Activated CD8-positive, alpha-beta memory T cell treated with anti-CD3 and anti-CD28 coated beads for 24 hours (primary cell): ENCODE measurements at places on chromosomes 12 and 14.

- DNase-seq, result no peak
Observed at GRCh38 chr12:48602192-48602989, 32.5 kb upstream of the LALBA start.

DNA sequence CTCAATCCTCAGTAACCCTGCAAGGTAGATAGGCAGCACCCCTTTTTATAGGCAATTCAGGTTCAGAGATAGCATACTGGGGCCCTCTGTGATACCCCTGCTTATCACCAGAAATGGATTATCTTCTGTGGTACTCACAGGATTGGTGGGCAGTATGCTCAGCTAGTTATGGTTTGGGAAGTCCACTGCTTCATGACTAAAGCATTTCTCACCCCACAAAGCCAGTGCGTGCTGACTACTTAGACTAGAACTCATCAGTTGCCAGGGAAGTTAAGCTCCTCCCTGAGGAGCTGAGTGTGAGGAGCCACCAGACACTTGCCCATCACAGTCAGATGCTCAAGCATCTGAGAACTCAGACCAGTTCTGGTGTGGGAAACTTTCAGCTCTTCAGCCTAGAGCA, 76.3 kb downstream of the SCAF11 start:
- no peak for DNase-seq

DNA sequence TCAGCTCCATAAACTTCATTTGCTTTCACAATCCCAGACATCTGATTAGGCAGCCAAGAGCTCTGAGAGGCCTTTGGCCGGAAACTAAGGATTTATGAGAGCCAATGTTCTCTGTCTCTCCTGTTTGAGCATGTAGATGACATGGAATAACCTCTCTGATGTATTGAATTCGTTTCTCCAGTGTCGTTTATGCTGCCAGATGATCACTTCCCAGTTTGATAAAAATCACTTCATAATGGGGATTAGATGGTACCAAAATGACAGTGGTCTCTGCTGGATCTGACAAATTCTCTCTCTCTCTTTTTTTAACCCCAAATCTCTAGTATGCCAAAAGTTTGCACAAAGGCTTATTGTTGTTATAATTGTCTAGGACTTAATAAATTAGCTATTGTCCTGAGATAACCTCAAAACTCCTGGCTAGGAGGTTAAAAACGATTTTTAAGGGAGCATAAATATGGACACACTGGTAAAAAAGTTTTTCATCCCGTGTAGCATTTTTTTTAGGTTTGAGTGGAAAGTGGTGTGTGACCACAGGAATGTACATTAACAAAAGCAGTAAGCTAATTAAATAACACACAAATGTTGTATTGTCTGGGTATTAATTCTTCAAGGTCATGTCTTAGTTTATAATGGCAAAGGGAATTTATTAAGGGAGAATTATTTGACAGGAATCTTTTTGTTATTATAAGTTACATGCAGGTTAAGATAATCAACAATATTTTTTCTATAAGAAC, 82.6 kb upstream of the USP44 start:
- no peak for DNase-seq

DNA sequence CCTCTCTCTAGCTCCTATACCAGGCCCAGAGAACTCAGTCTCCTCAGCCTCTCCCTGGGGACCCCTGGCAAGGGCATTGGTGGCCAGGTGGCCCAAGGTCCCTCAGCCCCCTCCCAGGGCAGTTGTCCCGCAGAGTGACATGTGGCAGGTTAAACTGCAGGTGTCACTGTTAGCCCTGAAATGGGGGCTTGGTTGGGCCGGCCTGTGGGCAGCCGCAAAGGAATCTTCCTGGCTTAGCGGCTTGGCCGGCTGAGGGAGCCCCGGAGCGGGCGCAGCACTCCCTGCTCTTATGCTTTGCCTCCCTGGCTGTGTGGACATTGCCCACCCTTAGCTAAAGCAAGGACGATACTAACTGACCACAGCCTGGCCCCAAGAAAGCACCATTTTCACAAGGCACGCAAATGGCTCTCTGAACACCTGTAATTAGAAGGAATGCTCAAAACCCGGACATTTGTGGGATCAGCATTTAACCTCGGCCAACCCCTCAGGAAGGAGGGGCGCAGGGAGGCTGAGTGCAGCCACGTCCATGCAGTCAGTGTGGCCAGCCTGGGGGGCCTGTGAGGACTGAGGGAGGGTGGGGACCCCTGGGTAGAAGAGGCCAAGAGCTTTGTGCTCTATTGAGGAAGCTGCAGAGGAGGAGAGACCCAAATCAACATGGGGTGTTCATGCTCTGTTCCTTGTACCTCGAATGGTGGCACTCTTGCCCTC, 82.2 kb downstream of the PAPOLA start:
- DNase-seq, result peak; percentile 59

DNA sequence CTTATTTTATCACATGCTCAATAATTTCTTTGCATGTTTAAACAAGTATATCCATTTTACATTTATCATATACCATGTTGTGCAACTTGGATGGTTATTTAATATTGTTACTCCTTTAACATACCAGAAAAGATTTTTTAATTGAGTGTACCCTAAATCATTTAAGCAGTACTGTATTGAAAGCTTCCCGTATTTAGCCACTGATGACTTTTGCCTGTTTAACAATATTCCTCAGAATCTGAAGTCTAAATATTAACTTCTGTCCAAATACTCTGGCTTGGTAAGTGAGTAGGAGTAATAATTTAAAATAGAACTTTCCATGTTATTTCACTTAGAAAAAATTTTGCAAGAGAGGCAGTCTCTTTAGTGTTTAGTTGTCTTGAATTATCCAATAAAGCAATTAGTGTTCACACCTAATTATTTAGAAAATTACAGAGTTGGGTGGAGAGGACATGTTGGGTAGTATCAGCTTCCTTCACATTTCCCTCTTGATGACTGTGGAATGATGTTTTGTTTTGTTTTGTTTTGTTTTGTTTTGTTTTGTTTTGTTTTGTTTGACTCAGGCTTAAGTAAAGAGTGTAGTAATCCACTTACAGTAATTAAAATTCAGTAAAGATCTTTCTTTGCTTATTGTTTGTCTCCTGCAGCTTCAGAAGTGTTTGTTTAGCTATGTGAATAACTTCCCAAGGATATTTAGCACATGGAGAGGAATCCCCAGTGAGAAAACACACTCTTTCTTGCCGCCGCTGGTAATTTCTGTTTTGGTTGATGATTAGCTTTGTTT, 59.5 kb downstream of the DAAM1 start:
- no peak for DNase-seq

GRCh38 chr14:65198346-65198745, 96.0 kb upstream of the MAX start:
- DNase-seq, result no peak

DNA sequence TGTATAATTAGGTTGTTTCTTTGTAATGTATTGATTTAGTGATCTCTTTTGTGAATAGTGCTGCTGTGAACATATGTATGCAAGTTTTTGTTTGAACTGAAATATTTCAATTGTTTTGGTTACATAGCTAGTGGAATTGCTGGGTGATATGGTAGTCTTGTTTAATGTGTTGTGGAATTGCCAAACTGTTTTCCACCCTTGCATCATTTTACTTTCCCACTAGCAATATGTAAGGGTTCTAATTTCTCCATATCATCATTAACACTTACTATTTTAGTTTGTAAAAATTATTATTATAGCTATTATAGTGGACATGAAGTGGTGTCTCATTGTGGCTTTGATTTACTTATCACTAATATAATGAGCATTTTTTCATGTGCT, 5.9 kb downstream of the G2E3 start:
- no peak for DNase-seq

DNA sequence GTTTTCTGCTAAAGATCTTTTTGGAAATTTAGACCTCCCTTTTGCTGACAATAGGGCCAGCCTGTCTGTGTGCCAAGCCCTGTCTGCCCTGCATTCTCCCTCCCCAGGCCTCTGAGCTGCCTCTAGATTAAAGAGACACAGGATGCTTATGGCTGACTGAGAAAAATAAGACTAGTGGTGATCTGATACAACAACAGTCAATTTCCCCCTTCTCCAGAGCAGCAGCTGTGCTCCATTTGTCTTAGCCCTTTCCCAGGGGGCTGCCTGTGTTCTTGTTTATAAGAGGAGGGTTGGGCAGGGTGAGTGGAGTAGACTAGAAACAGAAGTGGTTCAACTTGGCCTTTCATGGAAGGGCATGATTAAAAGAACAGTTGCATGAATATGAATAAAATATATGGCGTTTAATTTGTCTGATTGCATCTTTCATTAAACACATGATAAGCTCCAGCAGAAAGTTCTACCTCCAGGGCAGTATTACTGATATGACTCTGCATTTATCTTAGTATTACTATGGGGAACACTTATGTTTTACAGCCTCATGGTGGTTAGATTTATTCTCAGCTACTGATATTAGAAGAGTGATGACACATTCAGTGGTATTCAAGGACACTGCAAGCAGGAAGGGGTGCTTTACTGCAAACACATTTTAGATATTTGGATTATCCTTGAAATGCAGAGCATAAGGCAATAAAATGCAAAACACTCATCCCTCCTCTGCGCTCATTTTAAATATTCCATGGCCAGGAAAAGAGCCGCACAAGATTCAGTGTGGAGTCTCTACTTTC, 150.2 kb upstream of the CLEC14A start:
- no peak for DNase-seq

DNA sequence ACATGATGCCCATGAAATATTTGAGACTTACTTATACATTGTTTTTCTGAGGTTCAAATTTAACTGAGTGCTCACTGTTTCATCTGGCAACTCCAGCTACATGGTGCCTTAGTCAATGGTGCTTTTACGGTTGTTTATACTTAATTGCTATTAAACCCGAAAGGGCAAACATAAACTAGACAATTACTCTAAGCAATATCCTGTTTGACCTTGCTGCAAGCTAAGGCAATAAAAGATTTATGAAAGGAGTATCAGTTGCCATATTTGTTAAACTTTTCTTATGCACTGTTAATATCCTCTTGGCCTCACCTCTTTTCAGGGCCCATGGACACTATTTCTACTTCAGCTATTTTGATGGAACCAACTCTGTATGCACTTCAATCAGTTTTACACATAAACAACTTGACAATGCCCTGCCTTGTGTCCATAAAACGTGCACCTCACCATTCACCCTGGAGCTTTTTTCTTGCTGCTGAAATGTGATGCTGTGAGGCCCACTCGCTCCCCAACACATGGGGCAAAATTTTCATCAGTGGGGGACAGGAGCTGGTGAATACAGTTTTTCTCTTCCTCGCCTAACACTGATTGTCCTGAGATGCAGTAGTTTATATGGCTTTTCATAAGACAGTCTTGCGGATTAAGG, 64.1 kb upstream of the HIF1A start:
- no peak for DNase-seq

DNA sequence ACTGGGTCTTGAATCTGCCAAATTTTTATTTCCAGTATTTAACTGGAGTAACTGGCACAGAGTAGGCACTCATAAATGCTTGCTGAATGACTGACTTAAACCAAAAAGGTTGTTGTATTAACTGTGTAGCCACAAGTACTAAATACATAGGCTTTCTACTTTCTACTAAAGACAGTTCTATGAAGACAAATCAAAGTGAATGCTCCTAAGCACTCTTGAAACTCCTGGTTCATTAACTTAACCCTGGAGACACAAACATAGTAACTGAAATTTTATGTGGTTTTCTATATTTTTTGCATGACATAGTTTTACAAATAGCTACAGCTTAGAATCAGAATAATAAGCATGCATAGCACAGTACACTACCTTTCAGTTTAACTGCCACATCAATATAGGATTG, 70.4 kb downstream of the TXNDC16 start:
- DNase-seq, result no peak

GRCh38 chr14:60720962-60721325, 3.2 kb downstream of the SIX4 start:
- no peak for DNase-seq

DNA sequence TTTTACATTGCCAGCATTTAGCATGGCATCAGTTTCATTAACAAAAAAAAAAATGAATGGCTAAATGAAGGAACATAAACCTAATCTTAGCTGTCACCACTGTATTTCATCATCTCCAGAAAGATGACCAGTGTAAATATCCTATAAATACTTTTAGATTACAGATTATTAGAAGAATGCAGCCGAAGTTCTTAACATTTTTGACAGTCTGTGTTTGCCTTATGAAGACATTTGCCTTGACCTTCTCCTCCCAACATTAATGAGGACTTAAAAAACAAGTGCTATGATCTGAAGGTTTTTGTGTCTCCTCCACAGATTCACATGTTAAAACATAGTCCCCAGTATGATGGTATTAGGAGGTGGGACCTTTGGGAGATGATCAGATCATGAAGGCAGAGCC, 253.0 kb downstream of the SNAPC1 start:
- DNase-seq, result no peak

- DNase-seq, result no peak
Observed at GRCh38 chr12:116069943-116070342, 207.6 kb downstream of the MED13L start.

- no peak for DNase-seq
Observed at GRCh38 chr14:31943861-31944255, 133.2 kb upstream of the ARHGAP5 start.

GRCh38 chr12:132218527-132218875, 74.2 kb downstream of the NOC4L start:
- DNase-seq, result no peak

DNA sequence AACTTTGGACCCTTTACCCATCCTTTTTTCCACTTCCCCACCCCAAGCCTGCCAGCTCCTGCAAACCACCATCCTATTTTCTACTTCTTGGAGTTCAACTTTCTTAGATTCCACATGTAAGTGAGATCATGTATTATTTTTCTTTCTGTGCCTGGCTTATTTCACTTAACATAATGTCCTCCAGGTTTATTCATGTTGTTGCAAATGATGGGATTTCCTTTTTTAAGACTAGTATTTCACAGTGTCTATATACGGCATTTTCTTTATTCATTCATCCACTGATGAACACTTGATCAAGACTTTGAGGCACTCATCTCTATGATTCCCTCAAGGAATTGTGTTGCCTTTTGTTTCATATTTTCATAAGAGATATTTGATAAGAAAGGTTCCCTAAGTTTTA, 5.6 kb upstream of the PRPF39 start:
- DNase-seq, result no peak

DNA sequence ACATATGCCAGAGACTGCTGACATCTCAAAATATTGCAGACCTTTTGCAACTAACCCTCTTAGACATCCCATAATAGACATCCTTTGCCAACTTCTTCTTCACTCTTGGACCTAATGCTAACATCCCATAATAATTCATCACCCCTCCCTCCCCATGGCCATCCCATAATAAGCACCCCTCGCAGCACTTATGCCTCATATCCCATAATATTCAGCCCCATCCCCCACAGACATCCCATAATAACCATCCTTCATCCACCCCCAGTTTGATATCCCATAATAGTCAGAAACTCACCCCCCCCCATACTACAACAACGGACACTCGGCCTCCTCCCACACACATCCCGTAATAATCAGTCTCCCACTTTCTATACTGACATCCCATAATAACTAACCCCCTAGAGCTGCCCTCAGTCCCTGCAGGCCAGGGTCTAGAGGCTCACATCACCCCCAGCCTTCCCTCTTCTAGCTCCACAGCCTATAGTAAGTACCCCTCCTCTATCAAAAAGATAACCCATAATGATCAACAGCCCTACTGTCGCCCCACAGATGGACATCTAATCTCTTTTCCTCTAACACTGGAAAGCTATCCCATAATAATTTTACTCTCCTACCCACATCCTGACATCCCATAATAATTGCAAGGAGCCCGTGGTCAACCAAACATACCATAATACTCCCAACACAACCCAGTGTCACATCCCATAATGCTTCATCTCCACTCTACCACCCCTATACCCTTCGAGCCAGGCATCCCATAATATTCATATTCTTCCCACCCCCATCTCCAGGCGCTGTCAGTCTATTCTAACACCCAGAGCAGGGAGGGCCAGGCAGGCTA, 792 bp upstream of the CHD4 start:
- no peak for DNase-seq
